ENCODE measurements at places on chromosomes 5 and 9.

GRCh38 chr9:81318571-81318970, 370.8 kb downstream of the TLE1 start:
- no peak for DNase-seq

- DNase-seq: no peak
These were observed 17.8 kb upstream of the GLIPR2 start for GRCh38 chr9:36118706-36119105.

GRCh38 chr5:151740958-151741373, 17.5 kb downstream of the ATOX1 start:
- no peak for DNase-seq

GRCh38 chr5:76709762-76710161, 6.2 kb upstream of the F2R start:
- no peak for DNase-seq

DNA sequence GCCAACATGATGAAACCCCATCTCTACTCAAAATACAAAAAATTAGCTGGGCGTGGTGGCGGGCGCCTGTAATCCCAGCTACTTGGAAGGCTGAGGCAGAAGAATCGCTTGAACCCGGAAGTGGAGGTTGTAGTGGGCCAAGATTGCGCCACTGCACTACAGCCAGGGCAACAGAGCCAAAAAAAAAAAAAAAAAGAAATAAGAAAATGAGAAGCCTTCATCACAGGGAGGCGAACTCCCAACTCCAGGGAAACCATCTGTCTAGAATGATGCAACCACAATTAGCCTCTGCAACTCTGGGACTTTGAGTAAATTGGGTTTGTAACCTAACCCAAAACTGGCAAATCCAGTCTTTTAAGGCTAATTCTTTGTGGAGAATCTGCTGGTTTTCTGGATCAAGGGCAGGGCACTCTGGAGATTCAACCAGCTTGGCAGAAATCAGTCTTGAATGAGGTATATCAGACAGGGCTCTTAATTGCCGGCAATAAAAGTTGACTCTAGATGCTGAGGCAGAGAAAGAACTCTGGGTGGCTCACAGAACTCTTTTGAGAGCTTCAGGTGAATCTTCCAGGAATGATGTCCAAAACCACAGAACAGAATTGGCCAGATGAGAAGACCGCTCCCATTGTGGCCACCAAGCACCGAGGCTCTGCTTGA, 9.9 kb downstream of the S100Z start:
- no peak for DNase-seq
